Calu3 (cell line): ENCODE measurements at places on chromosomes 7 and 10. TPM values are rescaled to one million over a fixed set of nuclear protein-coding genes. Genes with fewer than 3 reads are reported as not detected.
A peak's percentile ranks its signal among the peaks of the same experiment; 100 is the strongest.

- H3K36me3 ChIP-seq: no peaks in the 10 kb centered on the region
- H3K27ac ChIP-seq: no peak overlapping the region
- peak; percentile 29 for DNase-seq
- H3K27me3 ChIP-seq: no peaks in the 10 kb centered on the region
- H3K4me1 ChIP-seq: no peaks in the 10 kb centered on the region
Observed at GRCh38 chr7:107078517-107078966, 34.0 kb downstream of the PRKAR2B start.

GRCh38 chr7:130922206-130923112 is 188.5 kb upstream of the KLF14 start:
- H3K27ac ChIP-seq: peak overlapping the region; percentile 85
- peak overlapping the region; percentile 56 for H3K4me3 ChIP-seq
- H3K36me3 ChIP-seq: peaks cover 76% of the 10 kb centered on the region
- no peaks in the 10 kb centered on the region for H3K27me3 ChIP-seq
- peaks cover 82% of the 10 kb centered on the region for H3K4me1 ChIP-seq

Gene MYO1G
- total RNA-seq: 0.33 and 0.39 TPM in 2 replicates

GRCh38 chr10:30842185-30842584 is 189.5 kb downstream of the ZNF438 start:
- H3K4me1 ChIP-seq: peaks cover 9% of the 10 kb centered on the region
- H3K27ac ChIP-seq: no peak overlapping the region
- no peaks in the 10 kb centered on the region for H3K27me3 ChIP-seq
- no peak for DNase-seq

Gene SCIN
- total RNA-seq: 22.6 and 28.3 TPM in 2 replicates
